ENCODE measurements at places on chromosomes 5 and 9.

DNA sequence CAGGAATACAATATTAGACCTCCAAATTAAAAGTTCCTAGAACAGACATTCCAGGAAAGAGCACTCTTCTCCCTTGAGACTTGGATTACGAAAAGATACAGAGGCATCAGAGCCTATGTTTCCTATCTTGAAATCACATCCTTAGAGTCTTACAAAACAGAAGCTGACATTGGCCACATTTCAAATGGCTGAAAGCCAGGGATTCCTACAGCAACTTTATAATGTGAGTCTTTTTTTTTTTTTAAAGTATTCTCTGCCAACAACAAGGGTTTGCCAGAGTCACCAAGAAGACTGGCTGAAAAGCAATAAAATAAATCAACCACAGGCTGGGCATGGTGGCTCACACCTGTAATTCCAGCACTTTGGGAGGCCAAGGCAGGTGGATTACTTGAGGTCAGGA, 63.1 kb downstream of the TRPM6 start:
- DNase-seq, result no peak

DNA sequence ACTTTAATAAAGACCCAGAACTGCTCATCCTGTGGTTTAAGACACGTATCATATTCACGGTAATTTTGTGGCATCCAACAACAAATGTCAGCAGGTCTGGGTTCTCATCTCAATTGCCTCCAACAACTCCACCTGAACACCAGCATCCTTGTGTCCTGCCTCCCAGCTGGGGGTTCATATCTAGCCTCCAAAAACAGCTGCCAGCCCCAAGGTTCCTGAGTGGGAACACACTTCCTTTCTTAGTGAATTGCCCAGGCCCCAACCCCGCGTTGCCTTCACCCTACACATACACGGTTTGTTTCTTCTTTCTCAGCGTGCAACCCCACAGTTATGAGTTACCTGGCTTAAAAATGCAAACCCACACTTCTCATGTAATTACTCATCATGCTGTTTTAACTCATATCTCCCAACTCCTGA, 77.9 kb downstream of the SEMA4D start:
- no peak for DNase-seq

DNA sequence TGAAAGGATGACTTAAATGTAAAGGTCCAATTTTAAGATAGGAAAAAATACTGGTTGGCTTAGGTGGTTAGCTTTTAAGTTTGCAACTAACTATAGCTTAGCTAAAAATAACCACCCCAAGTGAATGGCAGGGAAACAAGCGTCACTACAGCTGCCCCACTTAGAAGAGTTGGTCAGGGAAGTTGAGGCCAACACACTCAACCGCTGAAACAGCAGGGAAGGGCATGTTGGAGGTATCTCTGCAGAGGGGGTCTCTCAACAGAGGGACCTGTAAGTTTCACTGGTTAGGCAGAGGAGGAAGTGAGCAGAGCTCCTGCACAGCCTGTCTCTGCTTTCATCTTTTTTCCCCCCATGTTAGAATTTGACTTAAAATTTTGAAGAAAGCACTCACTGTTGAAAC, 75.3 kb downstream of the LHFPL2 start:
- DNase-seq, result no peak

- DNase-seq, result no peak
Measured at GRCh38 chr5:6080930-6081726, 297.2 kb downstream of the MED10 start.

DNA sequence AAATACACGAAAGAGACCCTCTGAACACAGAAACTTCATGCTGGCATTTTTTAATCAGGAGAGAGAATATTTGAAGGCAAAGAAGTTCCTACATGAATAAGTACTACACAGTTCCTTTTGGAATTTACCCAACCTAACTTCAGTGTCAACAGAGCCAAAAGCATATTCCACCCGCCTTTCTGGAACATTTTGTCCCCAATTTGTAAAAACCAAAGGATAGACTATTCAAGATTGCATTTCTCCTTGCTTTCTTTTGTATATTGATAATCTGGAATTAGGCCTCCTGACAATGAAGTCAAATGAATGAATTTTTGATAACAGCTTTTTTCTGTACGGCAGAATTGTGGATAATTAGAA, 39.4 kb upstream of the TRAF1 start:
- no peak for DNase-seq

DNA sequence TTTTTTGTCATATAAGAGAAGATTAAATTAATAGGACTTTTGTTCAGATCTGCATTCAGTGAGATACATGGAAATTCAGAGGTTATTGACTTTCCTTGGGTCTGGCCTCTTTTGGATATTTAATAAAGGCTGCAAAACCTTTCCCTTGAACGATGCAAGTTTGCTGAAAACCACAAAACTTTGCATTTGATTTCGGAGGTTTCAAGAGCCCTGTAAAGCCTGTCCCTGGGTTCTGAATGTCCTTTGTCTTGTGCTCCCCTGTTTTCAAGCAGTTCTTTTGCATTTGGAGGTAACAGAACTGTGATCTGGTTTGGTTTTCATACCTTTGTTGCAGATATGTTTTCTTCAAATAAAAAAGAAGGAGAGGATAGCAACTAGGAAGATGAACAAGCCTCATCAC, 188.1 kb upstream of the DMRT1 start:
- DNase-seq, result no peak

- DNase-seq, result no peak
Measured at GRCh38 chr9:136202454-136203407, 2.2 kb downstream of the LHX3 start.

GRCh38 chr5:40485021-40485998, 194.4 kb upstream of the PTGER4 start:
- DNase-seq, result no peak

GRCh38 chr5:174667526-174667925, 56.9 kb upstream of the MSX2 start:
- no peak for DNase-seq

DNA sequence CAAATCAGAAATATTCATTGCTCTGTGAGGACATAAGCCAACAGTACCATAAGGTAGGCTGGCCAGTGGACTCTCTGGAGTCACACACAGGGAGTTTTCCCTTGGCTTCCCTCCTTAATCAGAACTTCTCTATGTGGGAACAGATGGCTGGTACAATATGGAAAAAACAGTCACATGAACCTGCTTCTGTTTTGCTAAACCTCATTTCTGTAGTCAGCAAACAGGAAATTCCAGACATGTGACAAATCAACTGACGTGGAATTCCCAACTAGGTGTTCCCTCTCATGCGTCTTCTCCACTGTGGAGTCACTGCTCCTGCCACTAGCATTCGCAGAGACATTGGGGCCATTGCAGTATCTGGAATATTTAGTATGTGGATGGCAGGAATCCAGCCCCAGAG, 617.6 kb downstream of the KIF4B start:
- DNase-seq, result no peak

DNA sequence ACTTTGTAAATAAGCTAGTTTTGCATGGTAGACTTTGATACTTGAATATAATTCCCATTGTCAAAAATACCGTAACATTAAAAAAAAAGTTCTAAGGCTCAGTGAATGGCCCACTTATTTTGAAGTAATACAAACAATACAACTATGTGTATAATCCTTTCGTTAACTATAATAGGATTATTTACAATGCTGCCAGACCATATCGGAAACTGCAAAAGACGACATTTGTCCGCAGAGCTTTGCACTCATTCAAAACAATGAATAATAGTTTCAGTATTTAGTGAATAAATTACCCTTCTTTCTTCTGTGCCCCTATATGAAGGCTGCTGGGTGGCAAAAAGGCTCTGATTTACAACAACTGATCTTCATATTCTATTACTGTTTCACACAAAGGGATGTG, 121.8 kb downstream of the DROSHA start:
- no peak for DNase-seq

DNA sequence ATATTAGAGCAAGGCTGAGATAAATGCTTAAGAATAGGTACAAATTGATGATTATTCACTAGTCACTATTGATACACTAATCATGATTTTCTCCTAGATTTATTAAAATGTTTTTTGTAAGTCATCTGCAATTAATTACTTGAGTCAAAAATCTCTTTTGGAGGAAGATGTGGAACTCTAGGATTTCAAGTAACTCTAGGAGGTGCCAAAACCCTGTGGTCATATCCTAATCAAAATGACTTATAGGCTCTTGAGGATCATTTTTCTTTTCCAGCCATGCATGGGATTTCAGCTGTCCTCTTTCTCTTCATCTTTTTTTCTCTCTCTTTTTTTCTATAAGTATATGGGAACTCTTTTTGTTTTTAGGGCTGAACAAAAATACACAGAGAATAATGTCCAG, 141.8 kb upstream of the CD180 start:
- no peak for DNase-seq

DNA sequence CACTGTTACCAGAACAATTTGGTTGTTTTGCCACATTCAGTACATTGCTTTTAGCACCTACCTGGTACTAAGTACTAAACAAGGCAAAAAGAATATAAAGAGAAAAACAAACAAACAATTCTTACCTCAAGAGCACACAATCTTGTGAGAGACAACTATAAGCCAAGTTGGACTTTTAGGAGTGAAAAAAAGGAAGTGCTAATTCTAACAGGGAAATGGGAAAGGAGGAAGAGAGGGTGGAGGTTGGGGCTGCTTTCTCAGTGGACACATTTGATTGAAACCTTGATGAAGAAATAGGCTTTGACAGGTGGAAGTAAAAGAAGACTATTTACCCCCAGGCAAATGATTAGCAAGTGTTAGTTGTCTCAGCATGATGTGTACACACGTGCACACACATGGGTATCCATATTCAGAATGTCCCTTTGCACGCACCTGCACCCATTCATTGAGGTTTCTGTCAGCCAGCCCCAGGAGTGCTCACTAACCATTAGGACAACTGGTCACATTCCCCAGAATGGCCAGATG, 302.6 kb downstream of the ACTL7B start:
- DNase-seq, result no peak

DNA sequence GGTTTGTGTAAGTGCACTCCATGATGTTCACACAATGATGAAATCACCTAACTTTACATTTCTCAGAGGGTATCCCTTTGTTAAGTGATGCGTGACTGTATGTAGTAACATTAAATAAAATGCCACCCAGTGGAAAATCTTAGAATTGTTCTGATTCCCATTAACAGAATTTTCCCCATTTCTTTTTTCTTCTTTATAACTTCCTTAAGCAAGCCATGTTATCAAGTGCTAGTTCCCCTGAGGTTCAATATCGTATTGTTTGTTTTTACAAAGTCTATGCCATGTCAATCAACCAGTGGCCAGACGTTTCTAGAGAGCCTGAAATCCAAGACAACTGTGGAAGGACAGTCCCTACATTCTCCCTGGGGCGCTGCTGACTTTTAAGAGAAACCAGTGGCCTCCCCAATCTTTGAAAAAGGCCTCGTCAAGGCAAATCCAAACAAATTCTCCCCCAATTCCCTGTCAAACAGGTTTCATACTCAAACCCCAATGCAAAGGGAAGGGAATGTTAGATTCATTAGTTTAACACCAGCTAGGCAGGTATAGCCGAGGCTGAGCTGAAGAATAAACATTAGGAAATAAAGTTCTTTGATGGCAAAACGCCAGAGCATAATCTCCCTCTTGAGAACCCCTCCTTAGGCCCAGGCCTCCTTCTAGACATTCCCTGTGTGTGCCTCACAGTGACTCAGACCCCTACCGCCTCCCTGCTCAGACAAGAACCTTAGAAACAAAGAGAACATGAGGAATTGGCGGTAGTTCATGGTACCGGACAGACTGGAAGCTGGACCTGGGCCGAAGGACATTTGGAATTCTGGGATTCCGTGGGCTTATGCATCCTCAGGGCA, 198.7 kb downstream of the GNA14 start:
- DNase-seq, result no peak

- DNase-seq, result no peak
Measured at GRCh38 chr5:129245489-129245888, 150.9 kb downstream of the ISOC1 start.
